ENCODE measurements at places on chromosomes 6 and 20. TPM values are rescaled to one million over a fixed set of nuclear protein-coding genes. Genes with fewer than 3 reads are reported as not detected.

MROH8 gene
- total RNA-seq, result 4.8 TPM

CCN6 gene
- not detected for total RNA-seq

SYTL3 gene
- 2.2 TPM for total RNA-seq

ZKSCAN4 gene
- 7.8 TPM for total RNA-seq

PPP1R3G gene
- 0.45 TPM for total RNA-seq

DNA sequence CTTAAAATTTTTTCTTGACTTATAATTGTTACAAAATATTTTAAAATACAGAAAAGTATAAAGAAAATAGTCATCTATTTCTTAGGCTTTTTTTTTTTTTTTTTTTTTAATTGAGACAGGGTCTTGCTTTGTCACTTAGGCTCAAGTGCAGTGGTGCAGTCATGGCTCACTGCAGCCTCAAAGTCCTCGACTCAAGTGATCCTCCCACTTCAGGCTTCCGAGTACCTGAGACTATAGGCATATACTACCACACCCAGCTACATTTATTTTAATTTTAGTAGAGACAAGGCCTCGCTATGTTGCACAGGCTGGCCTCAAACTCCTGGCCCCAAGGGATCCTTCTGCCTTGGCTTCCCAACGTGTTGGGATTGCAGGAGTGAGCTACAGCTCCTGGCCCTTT lies 5.3 kb upstream of the ACAT2 start:
- no peak for DNase-seq

- no peak for DNase-seq
Observed at GRCh38 chr20:25289886-25290597, 42.2 kb downstream of the PYGB start.

GRCh38 chr20:52704553-52704952 lies 267.6 kb upstream of the TSHZ2 start:
- DNase-seq, result no peak

DNA sequence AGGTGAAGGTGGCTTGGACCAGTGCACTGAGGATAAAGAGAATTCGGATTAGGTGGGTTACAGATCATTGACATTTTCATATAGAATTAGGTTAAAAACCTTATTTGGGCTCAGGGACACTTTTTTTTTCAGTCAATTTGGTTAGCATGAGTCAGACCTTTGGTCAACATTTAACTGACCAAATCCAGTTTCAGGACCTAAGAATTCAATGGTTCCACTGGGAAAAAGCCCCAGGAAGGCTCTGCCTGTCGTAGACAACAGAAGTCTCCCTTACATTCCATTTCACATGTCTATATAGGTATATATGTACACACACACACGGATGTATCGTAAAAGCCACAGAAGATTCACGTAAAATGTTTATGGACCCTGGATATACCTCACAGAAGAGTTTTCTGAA lies 184.2 kb upstream of the RREB1 start:
- no peak for DNase-seq

GRCh38 chr6:7960141-7960540 lies 49.6 kb upstream of the TXNDC5 start:
- DNase-seq, result no peak

GRCh38 chr20:430091-430999 lies 22.2 kb downstream of the RBCK1 start:
- DNase-seq, result no peak

- DNase-seq, result no peak
Observed at GRCh38 chr6:86969573-86969972, 32.2 kb downstream of the HTR1E start.
